ENCODE measurements at places on chromosomes 2 and 18. TPM values are rescaled to one million over a fixed set of nuclear protein-coding genes. Genes with fewer than 3 reads are reported as not detected.

Gene KIF5C
- 1.0 TPM for total RNA-seq

Gene RUFY4
- total RNA-seq = 0.15 TPM

GRCh38 chr2:127694986-127695385, 6.3 kb upstream of the SFT2D3 start:
- no peak for DNase-seq

GRCh38 chr2:151544449-151544848, 134.7 kb downstream of the RIF1 start:
- no peak for DNase-seq

- DNase-seq = no peak
Observed at GRCh38 chr2:226728996-226729395, 70.6 kb downstream of the IRS1 start.

DNA sequence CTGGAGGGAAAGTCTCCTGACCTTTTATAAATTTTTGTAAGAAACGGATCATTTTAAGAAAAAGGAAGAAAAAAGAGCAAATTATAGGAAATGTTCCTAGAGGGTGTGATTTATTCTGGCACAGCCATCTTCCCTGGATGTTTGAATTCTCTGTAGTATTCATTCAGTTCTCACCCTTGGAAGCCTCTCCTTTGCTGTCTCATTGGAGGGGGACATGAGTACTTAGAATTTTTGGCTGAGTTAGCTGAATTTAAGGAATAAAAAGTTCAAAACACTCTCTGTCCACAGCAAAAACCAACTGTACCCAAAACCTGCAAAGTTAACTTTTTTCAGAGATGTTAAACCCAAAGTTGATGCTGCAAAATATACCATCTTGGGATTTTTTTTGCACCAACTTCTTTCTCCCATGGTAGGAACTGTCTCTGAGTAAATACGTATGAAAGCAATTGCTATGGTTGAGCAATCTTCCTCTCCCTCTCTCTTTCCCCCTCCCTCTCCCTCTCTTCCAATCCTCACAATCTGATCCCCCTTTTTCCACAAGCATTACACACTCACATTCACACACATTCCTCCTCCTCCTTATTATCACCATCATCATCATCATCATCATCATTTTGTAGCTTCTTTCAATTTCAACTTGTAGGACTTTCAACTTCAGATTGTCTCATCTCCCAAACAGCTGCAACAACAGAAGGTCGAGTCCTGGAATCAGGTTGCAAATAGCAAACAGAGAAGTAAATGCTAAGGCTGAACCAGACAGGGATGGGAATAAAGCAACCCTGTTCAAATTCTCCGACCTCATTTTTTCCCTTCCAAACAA, 183.7 kb downstream of the GFPT1 start:
- DNase-seq = no peak

Measured in upper lobe of left lung (tissue), 6 donors.